ENCODE measurements at places on chromosomes 5 and 9.

DNA sequence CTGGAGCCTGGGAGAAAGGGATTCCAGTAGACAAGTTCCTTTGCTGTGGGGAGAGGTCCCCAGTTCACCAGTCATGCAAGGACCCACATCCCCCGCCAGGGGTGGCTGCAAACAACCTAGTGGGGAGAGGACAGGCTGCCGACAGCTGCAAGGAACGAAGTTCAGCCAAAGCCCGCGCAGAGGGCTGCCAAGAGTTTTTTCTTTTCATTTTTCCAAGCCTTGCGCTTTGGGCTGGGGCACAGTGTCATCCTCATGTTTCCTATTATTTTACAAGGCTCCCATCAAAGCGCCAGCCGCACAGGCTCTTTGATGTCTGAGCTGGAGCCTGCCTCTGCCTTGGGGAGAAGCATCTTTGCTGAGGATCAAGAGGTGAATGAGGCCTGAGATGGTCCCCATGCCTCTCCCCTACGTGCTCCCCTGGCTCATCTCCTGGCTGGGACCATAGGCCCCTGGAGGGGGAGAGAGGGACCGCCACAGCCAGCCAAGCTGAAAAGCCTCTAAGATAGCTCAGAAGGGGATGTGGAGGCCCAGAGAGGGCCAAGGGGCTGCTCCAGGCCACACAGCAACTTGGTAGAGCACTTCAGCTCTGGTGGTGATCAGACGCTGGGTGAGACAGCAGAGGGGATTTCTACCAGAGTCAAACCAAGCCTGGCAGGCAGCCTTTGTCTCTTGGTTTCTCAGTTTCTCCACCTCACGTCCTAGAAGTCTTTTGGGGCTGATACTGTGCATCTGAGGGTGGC lies 50.4 kb upstream of the SYNPO start:
- DNase-seq: no peak

DNA sequence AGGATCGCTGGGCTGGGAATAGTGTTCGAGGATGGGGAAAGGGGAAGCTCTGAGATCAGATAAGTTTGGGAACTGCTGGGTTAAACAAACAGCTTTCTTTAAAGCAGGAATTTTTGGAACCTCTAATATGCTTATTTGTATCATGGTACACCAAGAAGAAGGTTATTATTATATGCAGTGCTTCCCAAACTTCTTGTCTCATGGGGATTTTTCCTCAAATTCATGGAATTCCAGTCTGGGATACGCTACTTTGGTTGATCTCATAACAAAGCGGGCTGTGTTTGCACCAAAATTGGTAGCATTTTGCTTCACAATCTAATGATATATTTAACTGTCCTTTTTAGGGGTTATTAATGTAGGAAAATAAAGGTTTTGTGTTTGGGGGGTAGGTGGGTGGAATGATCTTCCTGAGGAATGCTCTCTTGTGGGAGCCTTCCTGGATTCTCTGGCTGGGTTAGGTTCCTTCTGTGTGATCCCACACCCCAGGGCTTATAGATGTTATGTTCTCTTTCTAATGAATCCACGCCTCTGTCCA lies 116.2 kb upstream of the PANK3 start:
- no peak for DNase-seq

DNA sequence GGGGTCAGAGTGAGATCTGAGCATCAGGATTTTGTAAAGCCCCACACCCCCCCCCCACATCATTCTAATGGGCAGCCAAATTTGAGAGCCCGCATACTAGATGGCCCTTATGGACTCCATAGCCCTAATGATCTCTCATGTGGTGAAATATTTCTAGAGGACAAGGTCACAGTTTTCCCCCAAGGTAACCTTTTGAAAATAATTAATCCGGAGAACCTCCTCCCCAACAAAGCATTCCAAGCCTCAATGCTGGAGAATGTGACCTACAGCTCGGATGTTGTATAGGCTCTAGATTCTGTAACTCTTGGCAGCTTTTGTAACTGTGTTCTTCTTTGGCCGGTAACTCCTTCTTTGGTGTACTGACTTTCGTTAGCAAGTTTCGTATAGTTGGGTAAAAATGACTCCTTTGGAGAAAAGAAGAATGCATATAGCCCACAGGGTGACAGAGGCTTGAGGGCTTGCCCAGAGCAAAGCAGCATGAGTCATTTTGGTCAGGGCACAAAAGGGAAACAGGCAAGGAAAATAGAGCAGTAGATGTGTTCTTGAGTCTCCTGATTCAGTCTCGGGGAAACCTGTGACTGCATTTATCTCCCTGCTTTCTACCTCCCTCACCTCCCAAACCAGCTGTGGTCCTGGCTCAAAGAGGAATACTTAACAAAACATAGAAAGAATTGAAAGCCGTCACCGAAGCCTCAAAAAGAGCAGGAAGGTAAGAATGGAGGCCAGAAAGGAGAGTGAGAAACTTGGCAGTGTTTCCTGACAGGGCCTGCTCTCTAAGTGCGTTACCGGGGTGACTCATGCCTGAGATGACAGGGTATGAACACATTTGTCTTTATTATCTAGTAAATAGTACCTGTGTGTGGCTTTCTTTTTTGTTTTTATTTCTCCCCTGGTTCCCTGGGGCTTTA lies 6.6 kb upstream of the XPA start:
- DNase-seq: peak; percentile 14

DNA sequence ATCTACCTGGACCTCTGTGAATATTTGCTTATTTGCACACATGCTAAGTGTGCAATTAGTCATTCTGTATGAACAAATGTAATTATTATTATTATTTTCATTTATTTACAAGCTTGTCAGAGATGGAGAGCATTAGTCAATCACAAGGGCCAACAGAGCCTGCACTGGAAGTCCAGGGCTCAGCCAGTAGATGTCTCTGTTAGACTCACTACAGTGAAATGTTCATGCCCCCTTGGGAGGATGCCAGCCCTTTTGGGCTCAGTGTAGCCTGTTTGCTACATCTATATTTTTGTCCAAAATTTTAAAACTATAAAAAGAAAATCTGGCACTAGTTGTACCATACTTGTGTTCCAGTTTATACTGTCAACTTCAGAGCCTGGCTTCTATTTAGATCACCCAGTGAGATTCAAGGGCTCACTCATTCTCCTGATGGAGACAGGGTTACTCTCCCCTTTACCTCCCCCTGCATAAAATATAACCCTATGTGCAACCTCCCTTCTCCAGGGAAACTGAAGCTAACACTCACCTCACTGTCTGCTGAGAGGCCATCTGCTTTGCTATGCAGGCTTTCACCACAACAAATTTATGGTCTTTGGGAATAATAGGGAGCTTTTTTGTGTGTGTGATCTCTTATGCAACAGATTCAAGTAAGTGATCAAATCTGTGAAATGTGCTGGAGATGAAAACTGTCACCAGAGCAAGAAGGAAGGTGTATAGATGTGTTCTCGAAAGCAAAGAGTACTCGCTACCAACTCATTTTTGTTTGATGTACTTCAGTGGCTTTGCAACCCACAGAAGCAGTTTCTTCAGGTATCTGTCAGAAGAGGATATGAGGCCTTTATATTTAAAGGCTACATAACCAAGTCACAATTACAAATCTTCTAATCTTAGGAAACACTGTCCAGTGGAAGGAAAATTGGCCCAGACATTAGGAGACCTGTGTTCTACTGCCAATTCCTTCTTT lies 99.9 kb upstream of the TLE4 start:
- DNase-seq: no peak

DNA sequence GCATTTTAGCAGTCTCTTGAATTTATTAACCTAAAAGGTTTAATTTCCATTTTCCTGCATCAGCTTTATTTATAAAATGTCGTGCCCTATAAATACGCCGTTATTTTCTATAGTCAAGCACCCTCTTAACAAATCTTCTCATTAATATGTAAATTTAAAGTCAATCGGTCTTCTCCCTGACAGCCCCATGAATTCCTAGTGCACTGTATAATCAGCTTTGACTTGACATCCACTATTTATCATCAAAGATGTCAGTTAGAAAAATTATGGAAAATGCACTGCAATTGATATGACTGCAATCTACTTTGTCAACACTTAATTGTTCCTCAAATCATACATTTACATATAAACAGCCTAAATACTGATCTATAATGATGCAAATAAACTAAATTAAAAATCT lies 83.4 kb downstream of the AP3B1 start:
- DNase-seq: no peak

DNA sequence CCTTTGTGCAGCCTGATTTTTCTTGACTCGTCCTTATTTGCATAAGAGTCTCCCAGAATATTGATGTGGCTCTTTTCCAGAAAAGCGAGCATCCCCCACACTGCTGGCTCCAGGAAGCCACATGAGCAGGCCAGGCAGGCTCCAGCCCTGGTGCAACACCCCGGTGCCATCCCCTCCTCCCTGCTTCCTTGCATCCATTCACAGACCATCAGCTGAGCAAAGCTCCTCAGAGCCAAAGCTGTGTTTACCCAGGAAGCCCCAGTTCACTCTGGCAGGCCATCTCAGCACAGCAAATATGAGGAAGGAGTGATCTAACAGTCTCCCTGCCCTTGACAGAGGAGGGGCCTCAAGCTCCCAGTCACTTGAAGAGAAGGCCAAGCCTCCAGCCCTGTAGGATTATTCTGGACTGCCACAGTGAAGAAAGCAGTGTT lies 34.4 kb downstream of the INSYN2B start:
- no peak for DNase-seq

GRCh38 chr5:178231539-178232123 lies 971 bp downstream of the PHYKPL start:
- no peak for DNase-seq

- DNase-seq: no peak
Measured at GRCh38 chr5:126826619-126827215, 49.8 kb downstream of the LMNB1 start.

GRCh38 chr5:148805326-148806290 lies 20.8 kb upstream of the ADRB2 start:
- no peak for DNase-seq

- peak; percentile 87 for DNase-seq
Measured at GRCh38 chr5:52787600-52788504, at the start of the genes ITGA1 and PELO. ITGA1 (plus strand) TSS chr5:52787916; CDS start chr5:52788354, 438 bp downstream. PELO (plus strand) TSS chr5:52787916; CDS start chr5:52800395, 12,479 bp downstream.

DNA sequence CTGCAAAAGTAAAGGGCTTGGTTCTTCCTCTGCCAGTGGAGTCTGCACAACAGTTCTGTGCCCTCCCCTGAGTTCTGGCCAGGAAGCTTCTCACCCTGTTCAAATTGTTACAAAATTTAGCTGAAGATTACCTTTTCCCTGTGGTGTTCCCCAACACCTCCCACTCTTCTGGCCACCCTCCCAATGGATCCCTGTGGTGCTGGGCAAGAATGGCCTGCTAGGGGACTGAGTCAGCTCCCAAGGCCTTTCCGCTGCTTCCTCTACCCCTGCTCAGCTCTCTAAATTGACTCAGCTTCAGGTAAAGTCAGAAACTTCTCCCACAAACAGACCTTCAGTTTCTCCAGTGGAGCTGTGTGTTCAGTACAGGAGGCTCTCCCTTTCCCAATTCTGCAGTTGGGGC lies 186.0 kb downstream of the NR2F1-AS1 start:
- no peak for DNase-seq

DNA sequence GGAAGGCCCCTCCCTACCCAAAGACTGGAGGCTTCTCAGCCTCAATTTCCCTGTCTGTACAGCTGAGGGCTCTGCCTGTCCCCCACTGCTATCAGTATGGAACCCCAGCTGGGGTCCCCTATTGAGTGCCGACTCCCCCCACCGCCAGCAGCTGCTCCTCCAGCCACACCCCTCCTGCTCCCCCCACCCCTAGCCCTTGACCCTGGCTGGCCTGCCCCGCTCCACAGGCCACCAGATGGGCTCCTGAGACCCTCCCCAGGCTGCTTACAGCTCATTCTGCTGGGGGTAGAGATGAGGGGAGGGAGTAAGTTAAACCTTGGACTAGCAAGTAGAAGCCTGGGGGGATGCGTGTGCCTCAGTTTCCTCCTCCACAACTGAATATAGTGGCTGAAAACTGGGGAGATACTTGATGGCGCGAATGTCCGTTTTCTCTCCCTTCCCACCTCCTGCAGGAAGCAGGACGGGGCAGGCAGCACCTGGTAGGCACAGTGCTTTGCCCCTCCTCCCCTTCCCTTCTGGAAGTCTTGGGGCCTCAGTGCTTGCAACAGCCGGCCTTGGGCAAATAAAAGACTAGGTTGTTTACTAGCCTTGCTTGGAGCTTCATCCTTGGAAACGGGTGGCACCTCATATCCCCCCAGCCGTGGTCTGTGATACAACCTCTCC lies 19.1 kb downstream of the URM1 start:
- no peak for DNase-seq

DNA sequence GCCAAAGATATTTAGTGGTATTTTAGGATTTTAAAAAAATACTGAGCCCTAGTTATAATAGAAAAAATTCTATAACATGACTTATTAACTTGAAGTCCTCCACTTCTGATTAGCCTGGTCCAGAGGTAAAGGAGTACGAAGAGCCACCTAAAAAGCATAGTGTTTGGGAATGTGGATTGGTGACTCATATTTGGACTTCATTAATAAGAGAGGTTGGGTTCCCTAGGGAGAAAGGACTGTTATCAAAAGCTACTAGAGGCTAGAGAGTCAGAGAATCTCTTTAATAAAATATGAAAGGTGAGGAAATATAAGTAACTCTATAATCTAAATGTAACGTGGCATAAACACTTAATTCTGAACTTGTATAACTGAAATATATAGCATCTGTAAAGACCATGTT lies 180.7 kb upstream of the TARS1 start:
- DNase-seq: no peak

DNA sequence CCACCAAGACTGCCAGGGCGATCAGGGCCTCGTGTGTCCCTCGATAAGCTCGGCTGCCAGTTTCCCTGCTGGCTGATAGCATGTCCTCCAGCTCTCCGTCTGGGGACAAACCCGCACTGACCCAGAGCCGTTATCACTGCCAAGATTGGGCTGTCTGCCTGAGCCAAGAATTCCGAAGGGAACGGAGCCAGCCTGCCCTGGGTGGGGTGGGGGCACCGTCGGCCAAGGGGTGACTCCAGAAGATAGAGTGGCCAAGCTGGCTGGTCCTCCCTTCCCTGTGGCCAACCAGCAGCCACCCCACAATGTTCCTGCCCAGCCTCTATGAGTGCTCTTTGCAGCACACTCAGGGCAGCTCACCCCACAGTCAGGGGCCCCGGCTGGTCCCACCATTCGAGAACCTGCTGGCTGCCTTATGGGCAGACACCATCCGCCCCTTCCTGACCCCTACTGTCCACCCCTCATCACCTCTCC lies 29.4 kb downstream of the HRH2 start:
- DNase-seq: no peak

GRCh38 chr9:14485366-14485765 lies 171.4 kb upstream of the NFIB start:
- DNase-seq: no peak

DNA sequence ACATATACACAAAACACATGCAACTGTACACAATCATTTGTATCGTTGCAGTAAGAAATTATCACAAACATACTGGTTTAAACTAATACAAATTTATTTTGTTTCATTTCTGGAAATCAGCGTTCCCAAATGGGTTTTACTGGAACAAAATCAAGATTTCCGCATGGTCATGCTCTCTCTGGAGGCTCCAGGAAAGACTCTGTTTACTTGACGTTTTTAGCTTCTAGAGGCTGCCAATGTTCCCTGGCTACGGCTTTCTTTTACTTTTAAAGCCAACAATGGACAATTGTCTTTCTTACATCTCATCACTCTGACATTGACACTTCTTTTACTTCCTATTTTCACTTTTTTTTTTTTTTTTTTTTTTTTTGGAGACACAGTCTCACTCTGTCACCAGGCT lies 793.1 kb downstream of the CDH9 start:
- no peak for DNase-seq
